ENCODE measurements at places on chromosomes 4 and X.

DNA sequence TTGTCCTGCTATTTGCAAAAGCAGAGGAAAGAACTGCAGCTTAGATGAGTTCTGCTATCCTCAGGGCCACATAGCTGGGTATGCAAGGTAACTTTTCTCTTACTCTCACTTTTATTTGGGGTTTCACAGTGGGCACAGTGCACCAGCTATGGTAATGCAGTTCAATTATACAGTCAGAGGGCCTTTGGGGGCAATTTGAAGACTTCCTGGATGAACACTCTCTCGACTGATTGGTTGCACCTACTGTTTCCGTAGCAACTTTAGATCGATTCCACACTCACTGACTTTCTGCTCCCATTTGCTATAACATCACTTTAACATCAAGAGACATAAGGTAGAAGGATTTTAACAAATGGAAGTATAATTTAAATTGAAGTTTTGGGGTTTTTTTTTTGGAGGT lies 128.6 kb downstream of the SLC39A8 start:
- no peak for DNase-seq

DNA sequence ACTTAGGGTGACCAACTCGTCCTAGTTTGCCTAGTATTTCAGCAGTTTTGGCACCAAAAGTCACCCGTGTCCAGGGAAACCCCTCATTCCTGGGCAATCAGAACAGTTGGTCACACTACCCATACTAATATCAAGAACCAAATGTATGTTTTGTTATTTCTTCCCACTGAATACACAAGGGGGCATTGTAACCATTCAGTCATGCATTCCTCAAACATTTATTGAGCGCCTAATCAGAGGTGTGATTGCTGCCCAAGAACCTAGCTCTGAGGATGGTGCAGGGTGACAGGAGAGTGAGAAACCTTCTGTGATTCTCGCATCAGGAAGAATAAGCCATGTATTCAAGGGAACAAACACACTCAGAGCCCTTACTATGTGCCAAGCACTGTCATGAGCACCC lies 69.8 kb upstream of the RAI2 start:
- DNase-seq = no peak

- no peak for DNase-seq
Measured at GRCh38 chr4:113331811-113332210, 282.4 kb downstream of the ANK2 start.

GRCh38 chr4:121217351-121217750 lies 53.2 kb upstream of the TNIP3 start:
- no peak for DNase-seq

- no peak for DNase-seq
Measured at GRCh38 chrX:66579219-66579618, 59.7 kb downstream of the EDA2R start.
